GM06990 (cell line): ENCODE measurements at places on chromosomes 6 and 20.

- no peak for DNase-seq
These were observed 19.6 kb upstream of the RREB1 start for GRCh38 chr6:7088076-7088742.

DNA sequence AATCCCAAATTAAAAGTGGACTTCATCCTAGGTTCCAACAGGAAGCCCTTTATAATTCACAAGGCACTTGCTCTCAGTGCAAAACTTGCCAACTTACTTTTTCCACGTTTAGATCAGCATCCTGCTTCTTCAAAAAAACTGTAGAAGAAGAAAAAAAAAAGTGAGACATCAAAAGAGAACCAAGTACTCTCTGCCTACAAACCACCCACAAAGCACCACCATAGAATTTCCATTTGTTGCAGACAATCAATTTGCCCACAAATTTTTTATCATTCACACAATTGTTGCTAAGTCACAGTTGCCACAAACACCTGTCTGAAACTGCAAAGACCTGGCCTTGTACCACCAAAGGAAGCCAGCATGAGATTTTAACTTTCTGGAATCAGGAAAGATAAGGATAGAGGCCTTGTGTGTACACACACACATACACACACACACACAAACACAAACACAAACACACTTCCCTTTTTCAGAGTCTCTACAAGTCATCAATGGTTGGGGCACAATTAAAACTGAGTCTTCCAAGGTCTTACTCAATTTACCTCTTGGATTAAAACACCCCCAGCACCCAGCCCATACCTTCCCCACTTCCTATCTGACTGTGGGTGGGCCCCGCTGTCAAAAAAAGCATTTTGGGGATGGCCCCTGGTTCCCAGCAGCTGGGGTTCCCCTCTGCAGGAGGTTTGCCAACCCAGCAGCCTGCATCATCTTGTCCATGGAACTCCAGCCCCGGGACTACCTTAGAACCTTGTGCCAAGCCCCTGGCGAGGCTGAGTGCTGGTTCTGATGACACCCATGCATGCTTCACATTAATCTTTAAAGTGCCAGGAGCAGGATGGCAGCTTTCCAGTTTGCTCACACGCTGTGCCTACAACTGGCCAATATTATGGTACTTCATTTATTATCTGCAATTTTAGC, 26.5 kb downstream of the FYN start:
- no peak for DNase-seq

DNA sequence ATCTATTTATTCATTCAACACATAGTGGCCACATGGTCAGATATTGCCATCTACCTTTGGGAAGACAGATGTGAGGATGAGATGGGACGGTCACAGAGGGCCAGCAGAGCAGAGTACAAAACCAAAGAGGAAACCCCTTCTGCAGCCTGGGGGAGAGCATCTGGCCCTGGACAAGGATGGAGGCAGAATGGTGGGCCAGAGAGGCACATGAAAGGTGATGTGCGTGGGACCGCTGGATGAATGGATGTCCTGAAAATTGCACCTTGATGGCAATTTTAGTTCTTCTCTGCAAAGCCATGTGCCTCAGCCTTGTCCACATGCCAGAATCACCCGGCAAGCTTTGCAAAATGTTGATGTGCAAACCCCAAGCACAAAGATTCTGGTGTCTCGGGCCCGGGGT, 77.4 kb upstream of the CD93 start:
- DNase-seq = no peak

- DNase-seq = no peak
These were observed 51.7 kb upstream of the TFAP2D start for GRCh38 chr6:50661636-50662035.

DNA sequence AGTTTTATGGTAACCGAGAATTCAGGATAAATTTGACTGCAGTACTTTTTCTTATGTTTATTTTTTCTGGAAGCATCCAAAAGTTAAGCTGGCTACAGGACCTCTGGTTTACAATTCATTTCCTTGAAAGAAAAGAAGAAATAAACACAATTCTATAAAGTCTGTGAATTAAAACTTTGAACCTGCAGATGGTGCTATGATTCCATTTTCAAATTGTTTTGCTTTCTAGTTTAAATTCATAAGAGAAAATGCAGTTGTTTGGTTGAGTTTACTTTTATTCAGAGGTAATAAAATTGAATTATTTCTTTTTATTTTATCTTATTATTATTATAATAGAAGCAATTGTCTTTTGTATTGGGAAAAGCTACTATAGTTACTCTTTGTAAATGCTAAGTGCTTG, 1.8 kb upstream of the VIP start:
- peak; percentile 5 for DNase-seq

GRCh38 chr6:52373151-52373690, 11.3 kb downstream of the PAQR8 start:
- no peak for DNase-seq

GRCh38 chr20:10721137-10721896, 47.5 kb upstream of the JAG1 start:
- no peak for DNase-seq

- DNase-seq = no peak
These were observed 57.3 kb upstream of the LAMP5 start for GRCh38 chr20:9457136-9457535.

DNA sequence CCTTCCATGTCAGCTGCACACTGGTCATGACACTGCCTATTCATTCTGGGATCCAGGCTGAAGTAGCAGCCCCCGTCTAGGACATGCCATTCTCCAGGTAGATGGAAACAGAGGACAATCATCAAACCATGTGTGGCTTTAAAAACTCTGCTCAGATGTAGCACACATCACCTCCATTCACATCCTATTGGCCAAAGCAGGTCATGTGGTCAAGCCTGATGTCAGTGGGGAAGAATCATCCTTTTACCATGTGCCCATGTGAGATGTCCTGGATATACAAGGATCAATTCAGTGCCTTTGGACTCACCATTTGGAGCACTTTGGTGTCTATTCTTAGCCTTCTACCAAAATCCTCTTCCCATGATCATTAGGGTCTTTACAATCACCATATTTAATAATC, 99.5 kb downstream of the CDC5L start:
- no peak for DNase-seq

GRCh38 chr6:132648356-132648755, 10.6 kb downstream of the TAAR1 start:
- peak; percentile 4 for DNase-seq

DNA sequence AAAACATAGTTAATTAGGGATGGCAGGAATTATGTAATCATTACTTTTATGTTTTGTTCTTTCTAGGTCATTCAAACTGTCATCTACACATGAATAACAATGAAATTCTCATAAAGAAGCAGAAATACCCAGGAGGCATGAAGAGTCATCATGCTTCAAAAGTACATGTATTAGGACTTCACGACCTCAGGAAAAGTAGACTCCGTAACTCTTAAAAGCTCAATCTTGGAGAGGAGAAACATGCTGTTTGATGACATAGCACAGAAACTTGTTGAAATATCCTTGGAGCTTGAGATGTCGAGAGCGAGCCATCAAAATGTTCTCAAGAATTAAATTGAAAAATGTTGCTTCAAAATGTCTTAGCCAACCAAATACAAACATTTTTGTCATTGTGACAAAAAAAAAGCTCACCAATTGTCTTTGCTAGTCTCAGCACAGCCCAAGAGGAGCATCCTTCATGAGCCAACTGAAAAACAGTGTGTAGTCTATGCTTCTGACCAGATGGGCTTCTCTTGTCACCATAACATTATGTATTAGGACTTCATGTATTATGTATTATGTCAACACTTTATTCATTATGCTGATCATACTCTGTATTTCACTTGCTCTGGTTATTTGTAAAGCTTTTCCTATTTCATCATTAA, 28.2 kb upstream of the ANKEF1 start:
- no peak for DNase-seq

- DNase-seq = no peak
These were observed at the start of gene RBBP8NL for GRCh38 chr20:62427172-62428001. RBBP8NL (minus strand) TSS chr20:62427539; CDS start chr20:62419647, 7,892 bp downstream.

- no peak for DNase-seq
These were observed 359.8 kb downstream of the EPM2A start for GRCh38 chr6:145375502-145375901.

- DNase-seq = no peak
These were observed 43.3 kb downstream of the EPHA7 start for GRCh38 chr6:93376026-93376540.

- DNase-seq = no peak
These were observed 108.7 kb downstream of the PERP start for GRCh38 chr6:137998461-137999019.

GRCh38 chr6:1587977-1588376, 21.7 kb upstream of the FOXC1 start:
- no peak for DNase-seq

DNA sequence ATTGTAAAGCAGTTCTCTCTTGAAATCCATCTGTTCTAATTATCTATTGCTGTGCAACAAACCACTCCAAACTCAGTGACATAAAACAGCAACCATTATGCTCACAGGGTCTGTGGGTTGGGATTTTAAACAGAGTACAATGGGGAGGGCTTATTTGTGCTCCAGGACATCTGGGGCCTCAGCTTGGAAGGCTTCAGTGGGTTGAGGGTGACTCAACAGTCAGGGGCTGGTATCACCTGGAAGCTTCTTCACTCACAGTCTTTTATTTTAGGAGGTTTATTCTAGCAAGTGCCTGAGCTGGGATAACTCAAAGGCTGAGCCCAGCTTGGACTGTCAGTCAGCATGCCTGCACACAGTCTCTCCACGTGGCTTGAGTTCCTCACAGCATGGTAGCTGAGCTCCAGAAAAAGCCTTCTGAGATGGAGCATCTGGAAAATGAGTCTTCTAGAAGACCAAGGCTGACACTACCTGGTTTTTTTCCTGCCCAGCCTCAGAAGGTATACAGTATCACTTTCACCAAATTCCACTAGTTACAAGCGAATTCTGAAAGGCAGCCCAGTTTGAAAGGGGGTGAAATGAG, 234.6 kb upstream of the ID4 start:
- DNase-seq = no peak

DNA sequence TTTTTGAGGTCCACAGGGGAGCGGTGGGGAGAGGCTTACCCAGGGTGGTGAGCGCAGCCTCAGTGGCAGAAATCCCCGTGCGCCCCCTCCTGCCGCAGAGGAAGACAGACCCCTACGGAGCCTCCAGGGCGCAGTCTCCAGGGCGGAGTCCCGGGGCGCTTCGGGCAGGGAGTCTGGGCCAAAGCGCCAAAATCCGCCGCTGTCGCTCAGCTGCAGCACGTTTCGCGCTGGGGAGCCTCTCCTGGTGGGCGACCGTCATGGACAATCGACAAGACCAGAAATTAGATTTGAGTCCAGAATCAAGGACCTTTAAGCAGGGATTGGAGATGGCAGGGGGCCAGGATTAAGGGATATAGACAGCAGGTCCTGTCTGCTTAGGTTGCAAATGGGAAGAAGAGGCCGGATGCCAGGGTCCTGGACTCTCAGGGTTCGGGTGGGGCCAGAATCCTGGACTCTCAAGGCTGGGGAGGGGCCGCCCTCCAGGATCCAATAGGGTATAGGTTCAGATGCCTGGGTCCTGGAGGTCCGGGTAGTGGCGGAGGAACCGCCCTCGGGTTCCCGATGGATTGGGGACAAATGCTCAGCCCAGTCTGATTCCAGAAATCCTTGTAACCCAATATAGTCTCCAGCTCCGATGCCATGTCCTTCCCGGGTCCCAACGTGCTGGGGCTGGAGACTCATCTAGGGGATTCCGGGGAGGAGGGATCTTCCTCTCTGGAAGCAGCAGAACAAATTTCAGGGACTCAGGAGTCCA, 7.9 kb upstream of the HLA-E start:
- DNase-seq = no peak
